ENCODE measurements at places on chromosomes 1 and 21.

GRCh38 chr1:91754816-91755580 is 131.0 kb downstream of the TGFBR3 start:
- peak; percentile 51 for DNase-seq

- peak; percentile 8 for DNase-seq
Measured at GRCh38 chr1:74246315-74246714, 11.1 kb downstream of the TNNI3K start.

- DNase-seq: no peak
Measured at GRCh38 chr1:203799157-203799556, 3.7 kb downstream of the ZBED6 start.

- DNase-seq: no peak
Measured at GRCh38 chr1:18703041-18703621, 72.5 kb downstream of the PAX7 start.

GRCh38 chr1:98045767-98046641 is 125.2 kb upstream of the DPYD start:
- DNase-seq: peak; percentile 77

DNA sequence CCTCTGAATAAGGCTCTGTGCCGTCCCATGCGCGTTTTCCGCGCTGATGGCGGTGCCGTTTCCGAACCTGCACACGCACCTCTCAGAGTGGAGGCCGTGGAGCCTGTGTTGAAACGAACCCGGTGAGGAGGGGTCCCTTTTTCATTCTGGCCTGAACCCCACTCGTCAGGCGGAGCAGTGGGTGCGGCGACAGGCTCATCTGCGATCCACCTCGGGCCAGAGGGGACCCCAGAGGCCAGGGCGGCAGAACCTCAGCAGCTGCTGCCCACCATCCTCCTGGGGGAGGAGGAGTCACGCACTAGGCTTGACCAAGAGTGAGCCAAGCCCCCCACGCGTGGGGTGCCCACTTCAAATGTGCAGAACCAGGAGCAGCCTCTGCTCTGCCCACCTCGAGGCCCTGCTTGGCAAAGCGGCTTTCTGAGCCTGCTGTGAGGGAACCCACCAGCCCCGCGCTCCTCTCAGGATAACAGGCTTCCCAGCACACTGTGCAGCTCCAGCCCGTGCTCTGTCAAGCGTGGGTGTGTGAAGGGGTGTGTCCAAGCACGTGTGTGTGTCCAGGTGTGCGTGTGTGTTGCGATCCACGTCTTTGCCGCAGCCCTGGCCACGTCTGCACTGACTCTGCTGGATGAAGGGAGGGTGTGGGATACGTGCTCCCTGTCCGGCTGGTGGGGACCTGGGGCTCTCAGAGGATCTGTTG is 6.8 kb downstream of the PRDM16 start:
- DNase-seq: no peak

DNA sequence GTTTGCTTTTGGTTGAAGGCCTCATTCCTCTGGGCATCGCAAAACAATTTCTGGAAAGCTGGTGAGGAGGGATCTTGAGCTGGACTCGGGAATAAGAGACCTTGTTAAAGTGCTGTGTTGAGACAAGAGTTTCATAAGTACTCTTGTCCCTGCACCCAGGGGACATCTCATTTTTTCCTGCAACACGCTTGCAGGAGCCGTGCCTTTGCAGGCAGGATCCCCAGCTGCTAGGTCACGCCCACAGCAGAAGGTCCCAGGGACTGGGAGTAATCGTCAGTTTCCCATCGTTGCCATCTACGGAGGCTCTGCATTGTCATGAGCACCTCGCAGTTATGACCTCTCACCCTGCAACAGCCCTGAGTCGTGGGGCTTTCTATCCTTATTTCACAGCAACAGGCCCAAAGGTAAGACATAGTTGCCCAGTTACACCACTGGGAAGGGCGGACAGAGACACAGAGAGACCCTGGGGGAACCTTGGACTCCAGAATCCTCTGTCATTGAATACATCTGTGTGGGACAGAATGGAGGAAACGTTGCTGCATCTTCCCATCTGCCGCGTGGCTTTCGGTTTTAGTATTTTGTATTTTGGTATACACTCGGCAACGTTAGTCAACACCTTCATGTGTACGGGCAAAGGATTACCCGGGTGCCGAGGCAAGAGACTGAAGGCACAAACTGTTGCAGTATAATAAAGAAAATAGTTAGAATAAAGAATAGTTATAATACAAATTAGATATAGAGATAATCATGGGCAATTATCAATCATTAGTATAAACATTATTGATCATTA is 60.4 kb upstream of the DMRTB1 start:
- no peak for DNase-seq

DNA sequence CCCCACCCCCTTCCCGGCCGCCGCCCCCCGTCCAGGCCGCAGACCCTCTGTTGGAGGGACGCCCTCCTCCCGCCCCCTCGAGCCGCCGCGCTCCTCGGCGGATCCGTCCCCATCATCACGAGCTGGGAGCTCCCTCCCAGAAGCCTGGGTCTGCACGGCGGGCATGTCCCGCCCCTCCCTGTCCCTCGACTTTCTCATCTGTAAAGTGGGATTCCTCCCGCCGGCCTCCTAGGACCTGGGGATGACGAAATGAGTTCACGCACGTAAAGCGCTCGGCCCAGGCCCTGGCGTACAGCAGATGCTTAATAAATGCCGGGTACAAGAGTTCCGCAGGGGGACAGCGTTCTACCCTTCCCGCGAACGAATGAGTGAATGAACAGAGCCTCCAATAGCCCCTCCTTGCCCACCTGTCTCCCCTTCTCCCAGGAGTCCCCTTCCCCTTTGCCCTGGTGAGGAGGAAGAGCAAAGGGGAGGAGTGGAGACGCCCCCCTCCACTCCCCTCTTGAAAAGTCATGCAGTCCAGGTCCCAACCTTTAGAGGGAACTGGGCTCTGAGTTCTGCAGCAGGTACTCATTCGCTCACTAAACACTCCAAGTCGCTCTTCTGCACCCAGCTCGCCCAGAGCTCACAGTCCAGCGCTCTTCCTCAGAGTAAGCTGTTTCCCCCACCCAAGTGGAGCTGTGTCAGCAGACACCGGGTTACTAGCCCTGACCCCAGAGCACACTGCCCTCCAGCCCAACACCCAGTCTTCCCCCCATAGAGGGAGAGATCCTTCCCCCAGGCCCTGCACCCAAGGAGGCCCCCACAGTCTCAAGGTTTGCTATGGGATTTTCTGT is 16.8 kb downstream of the RAP1GAP start:
- no peak for DNase-seq

GRCh38 chr1:24123611-24124010 is 11.7 kb upstream of the MYOM3 start:
- DNase-seq: no peak

GRCh38 chr1:193060406-193060805 is 994 bp downstream of the RO60 start:
- peak; percentile 42 for DNase-seq

- no peak for DNase-seq
Measured at GRCh38 chr1:30895382-30895943, 13.1 kb downstream of the SDC3 start.

DNA sequence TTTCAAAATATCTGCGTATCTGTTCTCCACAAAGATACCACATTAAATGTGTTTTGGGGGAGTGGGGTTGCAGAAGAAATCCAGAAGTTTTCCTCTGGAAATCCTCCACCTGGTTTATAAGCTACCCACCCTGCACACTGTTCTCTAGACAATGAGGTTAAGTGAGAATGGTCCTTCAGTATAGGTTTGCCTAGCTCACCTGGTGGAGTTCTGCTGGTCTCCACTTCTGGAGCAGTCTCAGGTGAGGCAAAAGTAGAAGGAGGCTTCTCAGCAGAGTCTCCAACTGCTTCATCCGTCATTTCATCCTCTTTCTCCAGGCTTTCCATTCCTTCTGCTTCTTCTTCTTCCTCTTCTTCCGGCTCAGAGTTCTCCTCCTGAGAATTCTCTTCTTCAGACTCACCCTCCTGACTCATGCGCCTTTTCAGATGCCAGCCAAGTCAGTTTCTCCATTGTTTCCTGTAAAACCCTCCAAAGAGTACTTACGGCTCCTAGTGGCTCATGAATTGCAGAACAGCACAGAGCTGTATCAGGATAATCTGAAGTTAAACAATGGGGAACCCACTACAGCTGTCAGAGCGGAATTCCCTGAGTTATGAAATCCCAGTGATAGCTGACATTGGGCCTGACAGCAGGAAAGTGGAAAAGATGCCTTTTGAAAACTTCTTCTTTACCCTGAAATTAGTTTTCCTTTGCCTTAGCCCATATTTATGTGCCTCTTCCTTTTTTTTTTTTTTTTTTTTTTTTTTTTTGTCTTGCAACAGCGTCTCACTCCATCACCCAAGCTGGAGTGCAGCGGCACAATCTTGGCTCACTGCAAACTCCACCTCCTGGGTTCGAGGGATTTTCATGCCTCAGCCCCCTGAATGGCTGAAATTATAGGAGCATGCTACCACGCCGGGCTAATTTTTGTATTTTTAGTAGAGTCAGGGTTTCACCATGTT is 38.5 kb downstream of the MSTO1 start:
- DNase-seq: peak; percentile 90
